CD4-positive, alpha-beta T cell treated with Interleukin-12 subunit alpha and Interleukin-12 subunit beta, for 1 hour (primary cell): ENCODE measurements at places on chromosomes 4 and X.

GRCh38 chr4:86957215-86957614 lies 22.4 kb downstream of the AFF1 start:
- no peak for DNase-seq

DNA sequence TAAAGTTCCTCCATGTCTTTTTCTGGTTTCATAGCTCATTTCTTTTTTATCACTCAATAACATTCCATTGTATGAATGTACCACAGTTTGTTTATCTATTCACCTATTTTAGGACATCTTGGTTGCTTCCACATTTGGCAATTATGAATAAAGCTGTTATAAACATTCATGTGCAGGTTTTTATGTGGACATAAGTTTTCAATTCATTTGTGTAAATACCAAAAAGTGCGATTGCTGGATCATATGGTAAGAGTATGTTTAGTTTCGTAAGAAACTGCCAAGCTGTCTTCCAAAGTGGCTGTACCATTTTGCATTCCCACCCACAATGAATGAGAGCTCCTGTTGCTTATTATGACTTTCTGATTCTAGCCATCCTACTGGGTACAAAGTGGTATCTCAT lies 36.3 kb upstream of the ZFX start:
- no peak for DNase-seq

DNA sequence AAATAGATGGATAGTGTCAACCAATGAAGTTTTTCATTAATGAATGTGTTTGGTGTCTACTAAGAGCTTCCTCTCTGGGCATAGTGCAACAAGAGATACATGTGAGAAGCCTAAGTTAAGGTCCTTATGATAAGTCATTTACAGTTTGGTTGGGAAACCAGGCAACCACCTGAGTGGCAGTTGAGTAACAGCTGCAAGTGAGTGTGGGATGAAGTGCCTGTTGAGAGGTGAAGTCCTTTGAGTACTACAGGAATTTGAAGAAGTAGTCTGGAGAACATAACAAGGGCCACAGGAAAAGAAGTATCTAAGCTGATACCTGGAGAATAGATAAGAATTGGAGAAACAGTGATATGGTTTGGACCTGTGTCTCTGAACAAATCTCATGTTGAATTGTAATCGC lies 48.5 kb upstream of the FRMPD4 start:
- DNase-seq, result no peak

DNA sequence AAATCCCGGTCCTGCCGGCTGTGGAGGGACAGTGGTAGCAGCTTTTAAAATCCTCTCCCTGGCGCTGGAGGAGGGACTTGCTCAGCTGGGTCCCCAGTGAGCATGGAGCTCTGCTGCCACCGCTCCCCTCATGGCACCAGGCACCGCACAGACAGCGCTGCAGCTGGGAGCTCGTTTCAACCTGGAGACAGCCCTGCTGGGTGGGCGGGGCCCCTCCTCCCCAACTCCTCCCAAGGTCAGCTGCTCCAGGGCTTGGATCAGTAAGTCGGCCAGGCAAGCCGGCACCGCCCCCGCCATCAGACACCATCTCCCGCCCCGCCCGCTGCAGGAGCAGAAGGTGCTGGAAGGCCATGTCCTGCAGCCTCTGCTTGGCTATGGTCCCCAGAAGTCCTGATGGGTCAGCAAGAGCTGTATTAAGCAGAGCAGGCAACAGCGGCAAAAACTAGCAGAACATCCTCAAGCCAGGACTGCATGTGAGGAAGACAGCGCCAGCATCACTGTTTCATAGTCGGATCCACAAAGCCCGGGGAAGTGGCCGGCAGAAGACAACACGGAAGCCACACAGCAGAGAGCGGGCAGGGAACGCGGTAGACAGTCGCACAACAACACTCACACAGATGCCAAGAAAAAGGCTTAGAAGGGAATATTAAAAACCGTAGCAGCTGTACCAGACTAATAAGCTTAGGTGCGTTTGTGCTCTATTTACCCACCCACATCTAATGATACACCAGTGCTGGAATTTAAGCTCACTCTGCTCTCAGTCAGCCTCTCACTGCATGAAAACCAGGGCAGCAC lies 16.2 kb downstream of the ZFYVE28 start:
- no peak for DNase-seq

- DNase-seq, result no peak
Measured at GRCh38 chr4:61149278-61149677, 50.8 kb upstream of the ADGRL3 start.

- DNase-seq, result no peak
Measured at GRCh38 chr4:94396984-94397383, 54.3 kb upstream of the HPGDS start.

- peak; percentile 24 for DNase-seq
Measured at GRCh38 chr4:139279760-139280620, at the start of gene MGARP. Gene MGARP, minus strand, starts transcription at chr4:139280225. Its CDS starts 67 bp downstream, at chr4:139280158.

GRCh38 chr4:139484783-139485311 lies 30.9 kb downstream of the RAB33B start:
- no peak for DNase-seq

- DNase-seq, result no peak
Measured at GRCh38 chrX:154599531-154599930, 14.6 kb downstream of the CTAG1A start.

- no peak for DNase-seq
Measured at GRCh38 chr4:5209862-5210261, 158.6 kb downstream of the STK32B start.

- DNase-seq, result no peak
Measured at GRCh38 chr4:53937327-53937726, 127.1 kb downstream of the CHIC2 start.

GRCh38 chr4:97987019-97987648 lies 156.1 kb downstream of the STPG2 start:
- peak; percentile 0 for DNase-seq

GRCh38 chr4:88995874-88996273 lies 61.1 kb downstream of the FAM13A start:
- no peak for DNase-seq

- DNase-seq, result no peak
Measured at GRCh38 chr4:34138385-34138784, 2105.9 kb downstream of the ARAP2 start.

- peak; percentile 13 for DNase-seq
Measured at GRCh38 chr4:16199093-16199492, 27.2 kb downstream of the TAPT1 start.

DNA sequence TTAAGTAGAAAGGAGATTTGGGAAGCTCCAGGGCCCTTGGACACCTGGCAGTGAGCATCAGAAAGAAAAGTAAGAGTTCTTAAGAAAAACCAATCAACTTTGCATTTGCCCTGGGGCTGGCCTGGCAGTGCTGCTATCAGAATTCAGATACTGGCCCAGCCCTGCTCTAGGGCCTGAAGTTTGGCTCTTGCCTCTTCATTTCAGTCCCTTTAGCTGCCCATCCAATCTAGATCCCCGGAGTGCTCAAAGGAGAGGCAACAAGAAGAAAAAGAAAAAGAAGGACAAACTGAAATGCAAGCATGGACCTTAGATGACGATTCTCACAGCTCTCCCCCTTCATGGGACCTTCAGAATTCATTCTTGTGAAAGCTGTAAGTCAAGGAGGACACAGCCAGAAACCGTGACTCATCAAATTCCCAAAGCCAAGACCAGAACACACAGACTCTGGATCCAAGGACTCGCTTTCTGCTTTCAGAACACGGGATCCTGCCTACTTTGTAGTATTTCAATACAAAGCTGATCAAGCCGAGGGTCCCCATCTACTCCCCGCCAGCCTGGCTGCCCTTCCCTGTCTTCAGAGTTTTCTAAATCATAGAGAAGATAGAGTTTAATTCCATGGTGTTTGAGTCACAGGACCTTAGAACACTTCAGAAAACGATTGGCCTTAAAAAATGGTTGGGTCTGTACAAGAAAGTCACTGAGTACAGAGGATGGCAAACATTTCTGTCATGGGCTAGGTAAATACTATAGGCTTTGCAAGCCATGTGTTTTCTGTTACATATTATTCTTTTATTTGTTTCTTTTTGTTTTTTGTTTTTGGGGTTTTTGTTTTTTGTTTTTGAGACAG lies 103.7 kb downstream of the RBM47 start:
- DNase-seq, result no peak

DNA sequence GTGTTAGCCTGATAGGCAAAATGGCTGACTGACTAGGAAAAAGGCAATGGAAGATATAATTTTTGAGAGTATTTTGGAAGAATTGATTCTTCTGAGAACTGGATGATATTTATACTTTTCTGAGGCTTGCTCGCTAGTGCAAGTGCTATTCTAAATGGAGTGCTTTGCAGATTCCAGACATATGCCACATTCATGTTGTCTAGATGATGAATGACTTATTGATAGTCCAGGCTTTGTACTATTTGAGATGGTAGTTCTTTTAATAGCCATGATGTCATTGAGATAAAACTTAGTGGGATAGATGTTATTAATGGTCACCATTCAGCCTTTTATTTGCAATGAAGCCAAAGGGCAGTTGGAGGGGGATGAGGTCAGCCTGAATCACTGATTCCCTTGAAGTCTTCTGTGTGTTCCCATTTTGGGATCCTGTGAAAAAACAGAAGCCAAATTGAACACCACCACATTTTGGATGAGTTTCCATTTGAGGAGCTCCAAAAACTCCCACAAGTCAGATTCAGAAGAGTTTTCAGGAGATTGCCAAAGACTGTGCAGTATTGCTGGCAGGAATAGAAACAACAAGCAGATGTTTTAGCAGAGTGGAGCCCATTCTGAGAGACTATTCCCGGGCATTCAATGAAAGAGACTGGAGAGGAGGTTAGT lies 184.1 kb downstream of the IL1RAPL2 start:
- no peak for DNase-seq

- no peak for DNase-seq
Measured at GRCh38 chrX:134670134-134670924, 12.1 kb upstream of the PLAC1 start.

- no peak for DNase-seq
Measured at GRCh38 chr4:111921714-111922113, 223.5 kb upstream of the FAM241A start.

GRCh38 chrX:119669424-119670037 lies 23.4 kb downstream of the SEPTIN6 start:
- DNase-seq, result no peak

GRCh38 chr4:1044469-1045192 lies 33.2 kb downstream of the FGFRL1 start:
- DNase-seq, result no peak

DNA sequence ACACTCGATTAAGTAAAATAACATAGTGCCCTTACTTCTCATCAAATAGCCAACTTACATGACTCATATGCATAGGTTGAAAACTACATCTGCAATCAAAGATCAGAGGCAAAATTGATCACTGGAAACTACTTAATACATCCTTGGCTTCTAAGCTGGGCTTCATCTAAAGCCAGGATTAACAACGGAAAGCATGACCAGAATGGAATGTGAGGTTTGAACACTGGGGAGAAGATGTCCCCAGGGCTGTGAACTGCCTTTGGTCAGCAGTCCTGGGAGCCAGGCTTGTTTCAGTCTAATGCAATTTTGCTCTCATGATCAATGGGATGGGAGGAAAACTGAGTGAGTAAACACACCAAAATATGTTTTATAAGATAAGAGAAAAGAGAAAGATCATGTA lies 192.5 kb upstream of the TTC29 start:
- no peak for DNase-seq

GRCh38 chr4:5568931-5569330 lies 139.4 kb downstream of the EVC2 start:
- no peak for DNase-seq

DNA sequence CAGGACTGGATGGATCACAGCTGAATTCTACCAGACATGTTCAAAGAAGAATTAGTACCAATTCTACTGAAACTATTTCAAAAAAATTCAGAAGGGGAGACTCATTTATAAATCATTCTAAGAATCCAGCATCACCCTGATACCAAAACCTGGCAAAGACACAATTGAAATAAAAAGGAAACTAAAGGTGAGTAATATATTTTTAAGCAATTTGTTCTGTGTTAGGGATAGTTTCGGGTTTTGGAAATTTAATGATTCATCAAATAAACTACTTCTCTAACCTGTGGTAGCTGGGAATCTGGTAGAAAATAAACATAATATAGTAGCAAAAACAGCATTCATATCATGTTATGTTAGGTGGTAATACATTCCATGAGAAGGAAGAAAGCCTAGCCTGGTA lies 662.2 kb upstream of the BOD1L1 start:
- no peak for DNase-seq

GRCh38 chr4:139266583-139267257 lies 13.3 kb downstream of the MGARP start:
- peak; percentile 78 for DNase-seq

GRCh38 chrX:109619771-109620170 lies 5.2 kb downstream of the KCNE5 start:
- no peak for DNase-seq

DNA sequence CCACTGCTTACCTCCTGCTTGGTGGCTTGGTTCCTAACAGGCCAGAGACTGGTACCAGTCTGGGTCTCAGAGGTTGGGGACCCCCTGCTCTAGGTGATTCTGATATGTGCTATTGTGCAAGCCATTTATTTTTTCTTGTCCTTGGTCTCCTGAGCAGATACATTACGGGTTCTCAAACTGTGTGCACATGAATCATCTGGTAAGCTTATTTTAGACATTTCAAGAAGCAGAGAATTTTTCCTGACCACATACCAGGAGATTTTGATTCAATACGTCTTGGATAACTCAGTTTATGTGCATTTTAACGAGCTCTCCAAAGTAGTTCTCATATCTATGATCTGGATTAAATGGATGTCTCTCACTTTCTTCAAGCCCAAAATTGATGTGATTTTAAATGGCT lies 77.2 kb downstream of the FHIP1A start:
- DNase-seq, result no peak

GRCh38 chrX:85024044-85024443 lies 20.4 kb downstream of the APOOL start:
- no peak for DNase-seq

- DNase-seq, result peak; percentile 82
Measured at GRCh38 chr4:3201718-3202702, 46.9 kb upstream of the MSANTD1 start.

DNA sequence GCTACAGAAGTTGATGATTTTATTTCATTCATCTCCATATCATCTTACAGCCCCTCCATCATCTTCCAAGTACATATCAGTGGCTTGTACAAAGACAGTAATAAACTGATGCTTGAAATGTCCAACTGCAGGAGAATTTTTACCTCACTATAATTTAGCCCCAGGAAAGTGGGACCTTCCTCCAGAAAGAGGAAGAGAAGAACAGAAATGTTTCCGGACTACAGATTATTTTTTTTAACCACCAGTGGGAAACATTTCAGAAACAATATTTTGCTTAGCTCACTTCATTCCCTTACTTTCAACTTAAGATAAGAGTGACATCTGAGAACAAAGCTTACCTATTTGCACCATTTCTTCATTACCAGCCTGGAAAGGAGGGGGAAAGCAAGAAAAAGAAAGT lies 2.0 kb downstream of the ADAMTS3 start:
- no peak for DNase-seq
